ENCODE measurements at places on chromosomes 16 and 17. TPM values are rescaled to one million over a fixed set of nuclear protein-coding genes. Genes with fewer than 3 reads are reported as not detected.

GRCh38 chr16:19948186-19949104, 63.8 kb upstream of the GPRC5B start:
- no peak for DNase-seq

GRCh38 chr16:85820604-85821372, 21.3 kb downstream of the COX4I1 start:
- no peak for DNase-seq

DNA sequence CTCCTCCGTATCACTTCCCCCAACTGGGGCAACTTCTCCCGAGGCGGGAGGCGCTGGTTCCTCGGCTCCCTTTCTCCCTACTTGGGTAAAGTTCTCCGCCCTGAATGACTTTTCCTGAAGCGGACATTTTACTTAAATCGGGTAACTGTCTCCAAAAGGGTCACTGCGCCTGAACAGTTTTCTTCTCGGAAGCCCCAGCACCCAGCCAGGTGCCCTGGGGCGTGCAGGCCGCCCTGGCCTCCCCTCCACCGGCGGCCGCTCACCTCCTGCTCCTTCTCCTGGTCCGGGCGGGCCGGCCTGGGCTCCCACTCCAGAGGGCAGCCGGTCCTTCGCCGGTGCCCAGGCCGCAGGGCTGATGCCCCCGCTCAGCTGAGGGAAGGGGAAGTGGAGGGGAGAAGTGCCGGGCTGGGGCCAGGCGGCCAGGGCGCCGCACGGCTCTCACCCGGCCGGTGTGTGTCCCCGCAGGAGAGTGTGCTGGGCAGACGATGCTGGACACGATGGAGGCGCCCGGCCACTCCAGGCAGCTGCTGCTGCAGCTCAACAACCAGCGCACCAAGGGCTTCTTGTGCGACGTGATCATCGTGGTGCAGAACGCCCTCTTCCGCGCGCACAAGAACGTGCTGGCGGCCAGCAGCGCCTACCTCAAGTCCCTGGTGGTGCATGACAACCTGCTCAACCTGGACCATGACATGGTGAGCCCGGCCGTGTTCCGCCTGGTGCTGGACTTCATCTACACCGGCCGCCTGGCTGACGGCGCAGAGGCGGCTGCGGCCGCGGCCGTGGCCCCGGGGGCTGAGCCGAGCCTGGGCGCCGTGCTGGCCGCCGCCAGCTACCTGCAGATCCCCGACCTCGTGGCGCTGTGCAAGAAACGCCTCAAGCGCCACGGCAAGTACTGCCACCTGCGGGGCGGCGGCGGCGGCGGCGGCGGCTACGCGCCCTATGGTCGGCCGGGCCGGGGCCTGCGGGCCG, 1.6 kb downstream of the HIC1 start:
- peak; percentile 58 for DNase-seq

GRCh38 chr17:60910415-60910814, 232.8 kb downstream of the BCAS3 start:
- DNase-seq, result no peak

- DNase-seq, result no peak
Measured at GRCh38 chr16:827513-827912, 27.0 kb upstream of the GNG13 start.

GRCh38 chr16:16861546-16861945, 482.6 kb downstream of the NPIPA7 start:
- DNase-seq, result peak; percentile 11

DNA sequence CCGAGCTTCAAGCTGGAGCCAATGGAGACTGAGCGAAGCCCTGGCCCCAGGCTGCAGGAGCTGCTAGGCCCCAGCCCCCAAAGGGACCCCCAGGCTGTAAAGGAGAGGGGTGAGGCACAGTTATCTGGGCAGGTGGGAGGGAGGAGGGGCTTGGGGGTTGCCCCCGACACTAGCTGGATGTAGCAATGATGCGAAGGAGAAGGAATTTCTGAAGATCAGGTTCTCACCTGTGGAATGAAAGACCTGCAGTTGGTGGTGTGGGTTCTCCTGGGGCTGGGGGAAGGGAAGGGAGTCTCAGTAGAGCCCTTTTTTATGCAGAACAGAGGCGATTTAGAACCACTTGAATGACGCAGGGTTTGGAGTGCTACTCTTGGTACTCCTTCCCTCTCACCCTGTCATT, 1.8 kb downstream of the ZNF263 start:
- DNase-seq, result no peak

The FNDC8 gene
- not detected for total RNA-seq

DNA sequence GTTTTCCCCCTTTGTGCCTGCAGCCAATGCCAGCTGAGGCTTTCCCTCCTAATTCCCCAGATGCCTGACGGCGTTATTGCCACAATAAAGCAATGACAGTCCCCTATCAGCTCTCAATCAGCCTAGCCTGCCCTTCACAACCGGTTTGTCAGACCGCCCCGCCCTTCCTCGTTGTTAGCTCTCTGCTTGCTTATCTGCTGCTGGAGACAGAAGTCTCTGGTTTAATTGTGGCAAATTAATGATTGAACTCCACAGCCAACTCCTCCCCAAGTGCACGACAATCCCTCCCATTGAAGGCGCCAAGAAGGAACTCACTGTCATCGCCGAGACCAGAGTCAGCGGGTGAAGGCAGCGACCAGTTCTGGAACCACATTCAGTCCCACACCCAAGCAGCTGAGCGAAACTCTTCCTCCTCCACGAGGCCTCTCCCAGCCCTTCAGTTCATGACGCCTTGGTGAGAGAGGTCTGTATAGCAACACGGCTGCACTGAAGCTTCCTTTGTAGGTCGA, 474.4 kb downstream of the SLC39A11 start:
- peak; percentile 11 for DNase-seq

The SLC38A8 gene
- total RNA-seq, result not detected

GRCh38 chr16:2955779-2956578, 8.1 kb upstream of the KREMEN2 start:
- DNase-seq, result no peak
